Activated CD4-positive, alpha-beta T cell treated with anti-CD3 and anti-CD28 coated beads for 36 hours (primary cell): ENCODE measurements at places on chromosomes 5 and 9.

DNA sequence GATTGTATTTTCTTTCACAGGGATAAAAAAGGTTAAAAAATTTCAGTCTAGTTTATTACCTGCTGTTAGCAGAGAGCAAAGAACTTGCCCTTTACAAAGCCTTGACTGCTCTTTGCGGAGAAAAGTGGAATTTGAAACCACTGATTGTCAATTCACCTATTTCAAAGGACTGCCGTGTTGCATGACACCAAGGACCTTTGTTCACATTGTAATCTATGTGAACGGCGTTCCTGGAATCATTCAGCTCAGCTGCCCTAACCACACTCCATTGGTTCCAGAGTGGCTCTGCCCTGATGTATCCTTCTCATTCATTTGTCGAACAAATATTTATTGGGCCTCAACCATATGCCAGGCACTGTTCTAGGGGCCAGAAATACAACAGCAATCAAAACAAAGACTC, 377.5 kb upstream of the RFX3 start:
- DNase-seq, result no peak

DNA sequence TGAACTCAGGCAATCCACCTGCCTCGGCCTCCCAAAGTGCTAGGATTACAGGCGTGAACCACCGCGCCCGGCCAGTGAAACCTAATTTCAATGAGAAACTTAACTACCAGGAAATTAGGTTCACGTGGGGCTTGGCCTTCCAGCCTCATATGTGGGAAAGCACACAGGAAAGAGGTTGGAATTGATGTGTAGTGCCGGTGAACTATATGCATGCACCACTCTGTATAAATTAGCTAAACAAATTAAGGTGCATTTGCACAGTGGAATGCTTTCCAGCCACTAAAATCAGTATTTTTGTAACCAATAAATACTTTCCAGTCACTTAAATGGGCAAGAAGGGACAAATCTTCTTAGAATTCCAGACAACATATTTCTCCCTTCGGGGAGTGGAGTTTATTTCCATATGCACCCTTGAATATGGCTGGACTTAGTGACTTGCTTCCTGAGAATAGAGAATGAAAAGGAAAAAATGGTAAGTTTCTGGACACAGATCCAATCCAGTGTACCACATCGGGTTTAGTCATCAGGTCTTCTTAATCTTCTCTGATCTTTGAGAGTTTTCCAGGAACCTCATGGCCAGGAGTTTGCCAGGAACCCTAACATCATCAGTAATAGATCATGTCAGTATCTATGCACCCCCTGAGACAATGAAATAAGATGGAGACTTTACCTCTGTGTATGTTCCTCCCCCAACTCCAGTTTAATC, 24.9 kb downstream of the ATOX1 start:
- DNase-seq, result no peak

DNA sequence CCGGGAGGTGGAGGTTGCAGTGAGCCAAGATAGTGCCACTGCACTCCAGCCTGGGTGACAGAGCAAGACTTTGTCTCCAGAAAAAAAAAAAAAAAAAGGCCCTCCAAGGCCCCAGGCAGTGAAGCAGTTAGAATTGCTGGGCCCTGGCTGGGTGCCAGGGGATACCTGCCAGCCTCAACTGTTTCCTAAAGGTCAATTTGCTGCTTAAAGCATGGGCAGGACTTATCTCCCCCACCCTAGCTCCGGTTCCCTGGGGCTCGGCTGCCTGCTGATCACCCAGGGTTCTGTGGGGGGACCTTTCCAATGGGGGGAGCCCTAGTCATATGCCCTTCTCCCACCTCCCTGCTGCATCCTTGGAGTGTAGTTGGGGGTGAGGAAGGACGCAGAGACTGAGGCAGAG, 25.7 kb downstream of the NCS1 start:
- no peak for DNase-seq

- DNase-seq, result no peak
Measured at GRCh38 chr5:104793755-104794080, 1231.1 kb upstream of the NUDT12 start.

GRCh38 chr5:140883373-140883772, 1.4 kb downstream of the PCDHA13 start:
- no peak for DNase-seq

- DNase-seq, result no peak
Measured at GRCh38 chr5:173998531-173998930, 9.6 kb downstream of the C5orf47 start.

DNA sequence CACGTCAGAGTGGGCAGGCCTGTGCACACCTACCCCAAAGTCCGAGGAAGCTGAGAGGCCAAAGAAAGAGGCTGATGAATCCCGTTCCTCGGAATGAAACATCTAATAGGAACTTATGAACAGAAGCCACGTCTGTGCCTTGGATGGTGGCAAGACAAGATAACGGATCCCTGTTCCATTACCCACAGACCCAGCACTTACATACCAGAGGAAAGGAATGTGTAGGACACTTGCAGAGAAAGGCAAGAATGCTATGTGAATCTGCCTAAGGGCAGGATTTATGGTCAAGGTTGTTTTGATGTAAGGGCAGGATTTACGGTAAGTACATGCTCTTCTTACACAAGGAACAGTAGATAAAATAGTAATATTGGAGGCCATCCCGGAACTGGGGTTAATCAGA, 93.2 kb downstream of the WDR41 start:
- DNase-seq, result no peak

- no peak for DNase-seq
Measured at GRCh38 chr5:123665822-123666371, 153.9 kb downstream of the CSNK1G3 start.

DNA sequence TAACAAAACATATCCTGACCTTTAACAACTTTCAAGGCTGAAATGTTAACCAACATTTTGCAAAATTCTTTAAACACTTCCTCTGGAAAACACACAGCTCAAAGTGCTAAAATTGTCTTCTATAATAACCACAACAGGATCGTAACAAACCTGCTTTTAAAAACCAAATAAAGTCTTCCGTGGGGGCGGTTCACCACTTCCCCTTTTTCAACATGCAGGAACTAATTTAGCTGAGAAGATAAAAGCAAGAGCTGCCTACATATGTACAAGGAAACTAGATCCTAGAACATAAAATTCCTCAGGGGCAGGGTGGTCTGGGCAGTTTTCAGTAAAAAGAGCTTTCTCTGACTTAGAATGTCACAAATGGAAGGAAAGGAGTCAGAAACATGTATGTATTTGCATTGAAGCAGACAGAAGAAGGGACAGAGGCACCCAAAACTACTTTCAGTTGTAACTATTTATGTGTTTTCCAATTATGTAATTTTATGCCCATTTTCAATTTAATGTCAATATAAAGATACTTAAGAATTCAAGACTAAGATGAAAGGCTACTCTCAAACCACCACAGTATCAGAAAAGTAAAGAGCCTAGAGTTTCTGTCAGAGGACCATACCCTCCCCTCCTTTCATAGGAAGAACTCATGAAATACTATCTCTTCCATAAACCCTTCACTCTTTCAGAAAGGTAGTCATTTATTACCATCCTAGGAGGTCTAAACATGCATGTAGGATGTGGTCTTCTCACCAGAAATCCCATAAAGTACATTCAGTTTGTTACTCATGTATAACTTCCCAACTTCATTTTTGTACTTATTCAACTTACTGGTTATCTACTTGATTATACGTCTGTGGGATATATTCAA, 185.9 kb upstream of the RASA1 start:
- DNase-seq, result peak; percentile 49

DNA sequence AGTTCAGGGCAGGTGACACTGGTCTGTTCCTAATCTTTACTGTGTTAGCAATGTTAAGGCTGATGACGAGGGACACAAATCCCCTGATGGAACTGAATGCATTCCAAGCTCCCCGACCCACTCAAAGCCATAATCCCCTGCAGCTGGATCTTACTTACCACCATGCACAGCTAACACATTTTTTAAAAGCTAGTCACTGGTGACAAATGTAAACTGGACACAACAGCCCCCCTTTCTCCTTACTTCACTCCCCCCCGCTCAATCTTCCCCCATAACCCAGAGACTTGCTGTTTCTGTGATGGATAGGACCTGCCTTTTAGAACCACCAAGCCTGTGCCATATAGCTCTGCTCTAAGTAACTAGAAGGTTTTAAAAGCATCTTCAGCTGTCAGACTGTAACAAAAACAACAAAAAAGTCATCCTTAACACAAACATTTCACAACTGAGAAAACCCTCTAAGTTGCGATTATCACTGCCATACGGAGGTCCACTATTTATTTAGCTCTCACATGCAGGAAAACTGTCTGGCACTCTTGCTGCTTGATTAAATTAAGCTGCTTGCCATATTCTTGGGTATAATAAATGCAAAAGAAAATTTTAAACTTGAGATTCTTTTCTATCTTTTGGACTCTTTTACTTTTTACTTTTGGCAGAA, 44.4 kb downstream of the BNC2 start:
- no peak for DNase-seq

DNA sequence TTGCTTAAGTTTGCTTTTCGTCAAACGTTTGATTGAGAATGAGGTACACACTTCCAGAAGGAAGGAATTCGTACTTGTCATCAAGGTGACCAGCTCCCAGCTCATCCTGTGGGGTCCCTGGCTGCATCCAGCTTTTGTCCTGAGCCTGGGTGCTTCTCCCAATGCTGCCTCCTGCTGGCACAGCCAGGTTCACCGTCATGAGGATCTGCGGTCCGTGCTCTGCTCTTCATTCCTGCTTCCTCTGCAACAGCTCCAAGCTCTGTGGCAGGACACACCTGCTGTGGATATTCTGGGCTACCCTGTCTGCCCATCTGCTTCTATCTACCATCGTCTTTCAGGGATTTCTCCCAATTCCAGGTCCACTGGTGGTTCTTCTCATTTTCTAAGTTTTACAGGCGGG, 13.3 kb upstream of the UBE2QL1 start:
- DNase-seq, result peak; percentile 51

- no peak for DNase-seq
Measured at GRCh38 chr5:40376566-40376965, 303.1 kb upstream of the PTGER4 start.

- DNase-seq, result no peak
Measured at GRCh38 chr5:61784341-61784740, 452.3 kb downstream of the ZSWIM6 start.

GRCh38 chr9:91055845-91056244, 254.2 kb downstream of the SYK start:
- no peak for DNase-seq

DNA sequence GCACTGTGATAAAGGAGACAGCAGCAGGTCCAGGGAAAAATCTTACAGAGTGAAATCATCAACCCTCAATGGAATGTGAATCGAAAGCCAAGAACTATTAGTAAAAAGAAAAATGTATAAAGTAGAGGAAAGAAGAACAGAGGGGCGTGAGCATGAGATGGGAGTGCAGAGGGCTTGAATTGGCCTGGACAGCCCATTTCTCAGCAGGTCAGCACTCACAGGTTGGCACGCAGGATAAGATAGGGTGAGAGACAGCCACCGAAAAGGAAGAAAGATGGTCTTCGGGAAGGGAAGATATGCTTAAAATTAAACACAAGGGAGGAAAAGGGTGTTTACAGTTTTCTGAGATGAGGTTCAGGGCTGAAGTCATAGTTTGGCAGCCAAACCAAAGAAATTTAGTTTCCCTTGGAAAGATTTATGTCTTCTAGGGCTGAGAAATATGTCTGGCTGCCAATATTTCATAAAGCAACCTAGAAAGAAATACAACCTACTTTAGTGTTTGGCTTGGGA, 524.7 kb downstream of the SPATA31D1 start:
- no peak for DNase-seq

- DNase-seq, result peak; percentile 37
Measured at GRCh38 chr9:122835313-122835731, 6.9 kb upstream of the PDCL start.

DNA sequence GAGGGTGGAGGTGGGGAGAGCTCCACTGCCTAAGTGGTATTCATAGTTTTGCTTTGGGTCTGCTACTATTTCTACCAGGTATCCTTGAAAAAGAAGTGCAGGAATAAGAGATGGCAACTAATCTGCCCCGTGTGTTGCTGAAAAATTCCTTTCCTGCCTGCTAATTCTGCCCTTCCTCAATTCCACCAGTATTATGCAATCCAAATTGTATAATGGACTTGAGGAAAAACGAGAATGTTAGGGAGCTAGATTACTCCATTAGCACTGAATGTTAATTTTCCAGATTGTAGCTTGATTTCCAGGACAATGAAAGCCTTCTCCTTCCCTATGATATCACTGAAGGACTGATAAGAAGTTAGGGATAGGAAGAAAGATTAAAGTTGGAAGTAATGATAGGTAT, 16.9 kb downstream of the ADAM19 start:
- DNase-seq, result no peak

GRCh38 chr9:71737455-71737854, 30.9 kb downstream of the CEMIP2 start:
- DNase-seq, result no peak

GRCh38 chr5:172164769-172165212, 23.2 kb downstream of the STK10 start:
- no peak for DNase-seq

GRCh38 chr9:13719981-13720676, 440.6 kb upstream of the MPDZ start:
- no peak for DNase-seq

DNA sequence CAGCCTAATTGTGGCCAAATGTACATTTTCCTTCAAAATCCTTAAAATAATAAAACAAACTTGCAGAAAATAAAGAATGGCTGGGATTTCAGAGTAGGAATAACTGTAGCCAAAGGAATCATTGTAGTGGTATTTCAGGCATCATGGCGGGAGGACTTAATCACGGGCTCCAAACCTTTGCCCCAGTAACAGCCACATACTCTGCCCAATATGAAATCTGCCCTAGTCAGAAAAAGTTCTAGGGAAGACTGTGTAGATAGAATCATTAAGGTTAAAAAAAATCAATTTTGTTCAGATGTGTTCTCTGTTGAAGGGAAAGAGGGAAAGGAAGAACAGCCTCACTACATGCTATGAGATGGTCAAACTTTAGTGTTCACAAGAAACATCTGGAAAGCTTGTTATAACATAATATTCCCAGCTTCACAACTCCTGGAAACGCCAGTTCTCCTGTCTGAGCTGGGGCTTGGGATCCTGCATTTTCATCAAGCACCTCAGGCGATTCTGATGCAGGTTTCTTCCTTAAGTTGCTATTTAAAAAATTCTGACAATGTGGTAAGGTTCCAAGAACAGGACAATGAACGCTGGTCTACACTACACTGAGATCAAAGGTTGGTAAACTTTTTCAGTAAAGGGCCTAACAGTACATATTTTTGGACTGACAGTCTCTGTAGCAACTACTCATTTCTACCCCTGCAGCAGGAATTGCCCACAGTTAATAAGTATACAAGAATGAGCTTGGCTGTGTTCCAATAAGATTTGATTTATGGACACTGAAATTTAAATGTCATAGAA, 87.9 kb downstream of the CEMIP2 start:
- no peak for DNase-seq

DNA sequence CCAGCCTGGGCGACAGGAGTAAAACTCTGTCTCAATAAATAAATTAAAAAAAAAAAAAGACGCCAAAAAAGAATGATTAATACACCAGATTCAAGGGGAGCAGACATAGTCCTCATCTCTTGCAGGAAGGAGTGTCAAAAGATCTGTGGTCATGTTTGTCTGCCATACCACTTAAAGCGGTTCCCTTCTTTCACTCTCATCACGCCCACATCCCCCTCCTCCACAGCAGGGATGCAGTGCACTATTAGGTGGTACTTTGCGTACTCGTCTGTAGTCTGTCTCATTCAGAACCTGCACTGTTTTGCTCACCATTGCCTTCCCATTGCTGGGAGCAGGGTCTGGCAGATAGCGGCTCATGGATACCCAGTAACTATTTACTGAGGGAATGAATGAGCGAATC, 11.2 kb downstream of the CDHR2 start:
- peak; percentile 64 for DNase-seq

GRCh38 chr5:34898258-34898895, 16.9 kb downstream of the RAD1 start:
- peak; percentile 77 for DNase-seq
